Activated naive CD4-positive, alpha-beta T cell (primary cell): ENCODE measurements at places on chromosomes 2 and 18.

DNA sequence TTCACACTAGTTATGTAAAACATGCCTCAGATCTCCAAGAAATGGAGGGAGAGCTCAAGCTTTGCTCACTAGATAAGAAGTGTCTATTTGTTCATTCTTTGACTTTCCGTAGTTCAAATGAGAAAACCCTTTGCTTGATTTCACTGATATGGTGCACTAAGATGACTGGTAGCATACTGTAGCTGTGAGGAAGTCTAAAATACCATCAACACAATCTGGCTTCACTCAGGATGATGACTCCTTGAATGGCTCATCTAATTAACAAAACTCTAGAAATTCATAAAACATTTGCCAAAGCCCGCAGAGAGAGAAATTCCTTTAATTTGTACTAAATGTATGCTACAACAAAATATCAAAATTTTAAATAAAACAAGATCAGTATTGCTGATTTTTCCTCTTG, 152.8 kb upstream of the STK17B start:
- DNase-seq: no peak

DNA sequence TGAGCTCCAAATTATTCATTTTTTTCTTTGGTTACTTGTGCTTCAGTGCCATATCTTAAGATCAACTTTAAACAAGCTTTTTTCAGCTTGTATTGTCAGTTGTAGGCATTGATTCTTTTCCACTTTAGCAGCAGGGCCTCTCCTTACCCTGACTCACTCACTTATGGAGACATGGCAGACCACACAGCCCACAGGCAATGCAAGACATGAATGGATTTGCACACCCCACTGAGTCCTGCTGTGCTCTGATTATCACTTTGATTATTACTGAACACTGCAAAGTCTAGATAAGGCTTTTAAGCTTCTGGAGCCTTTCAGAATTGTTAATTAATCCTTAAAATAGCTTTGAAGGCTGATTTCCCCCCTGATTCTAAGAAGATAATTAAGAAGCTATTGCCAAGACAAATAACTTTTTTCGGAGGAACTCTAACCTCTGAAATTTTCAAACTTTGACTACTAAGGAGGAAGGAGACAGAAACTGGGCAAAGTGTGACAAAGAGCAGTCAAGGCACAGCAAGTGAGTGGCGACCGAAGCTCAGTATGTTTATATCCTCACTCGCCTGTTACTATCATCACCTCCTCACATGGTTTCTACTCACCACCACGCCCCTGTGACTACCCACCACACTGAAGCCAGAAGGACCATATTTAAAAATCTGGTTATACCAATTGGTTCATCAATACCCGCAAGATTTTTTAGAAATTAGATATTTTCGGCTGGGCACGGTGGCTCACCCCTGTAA, 43.3 kb downstream of the CACNB4 start:
- DNase-seq: no peak

GRCh38 chr2:133712369-133712768, 144.1 kb upstream of the NCKAP5 start:
- DNase-seq: no peak

GRCh38 chr18:471716-472115, 28.8 kb downstream of the COLEC12 start:
- no peak for DNase-seq

GRCh38 chr2:185967335-185967734, 228.7 kb downstream of the FSIP2 start:
- no peak for DNase-seq
